ENCODE measurements at places on chromosomes 7 and 10.
A peak's percentile ranks its signal among the peaks of the same experiment; 100 is the strongest.

- no peak for DNase-seq
These were observed 13.5 kb downstream of the PTPN12 start for GRCh38 chr7:77550586-77550985.

- no peak for DNase-seq
These were observed 62.9 kb downstream of the ELMO1 start for GRCh38 chr7:37385787-37386186.

DNA sequence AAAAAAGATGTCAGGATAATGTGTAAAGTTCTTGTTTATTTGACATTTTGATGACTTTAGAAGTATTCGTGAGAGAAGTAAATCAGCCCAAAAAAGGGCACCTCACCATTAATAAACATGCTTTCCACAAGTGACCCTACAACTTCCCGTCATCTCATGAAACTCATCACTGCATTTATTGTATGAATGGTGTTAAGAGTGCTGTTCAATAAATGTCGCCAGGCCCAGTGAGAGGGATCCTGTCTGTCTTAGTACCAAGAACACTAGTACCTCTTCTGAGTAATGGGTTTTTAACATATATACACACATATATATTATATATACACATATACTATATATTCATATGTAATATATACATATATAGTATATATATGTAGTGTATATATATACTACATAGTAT, 61.9 kb downstream of the TMEM26 start:
- no peak for DNase-seq

DNA sequence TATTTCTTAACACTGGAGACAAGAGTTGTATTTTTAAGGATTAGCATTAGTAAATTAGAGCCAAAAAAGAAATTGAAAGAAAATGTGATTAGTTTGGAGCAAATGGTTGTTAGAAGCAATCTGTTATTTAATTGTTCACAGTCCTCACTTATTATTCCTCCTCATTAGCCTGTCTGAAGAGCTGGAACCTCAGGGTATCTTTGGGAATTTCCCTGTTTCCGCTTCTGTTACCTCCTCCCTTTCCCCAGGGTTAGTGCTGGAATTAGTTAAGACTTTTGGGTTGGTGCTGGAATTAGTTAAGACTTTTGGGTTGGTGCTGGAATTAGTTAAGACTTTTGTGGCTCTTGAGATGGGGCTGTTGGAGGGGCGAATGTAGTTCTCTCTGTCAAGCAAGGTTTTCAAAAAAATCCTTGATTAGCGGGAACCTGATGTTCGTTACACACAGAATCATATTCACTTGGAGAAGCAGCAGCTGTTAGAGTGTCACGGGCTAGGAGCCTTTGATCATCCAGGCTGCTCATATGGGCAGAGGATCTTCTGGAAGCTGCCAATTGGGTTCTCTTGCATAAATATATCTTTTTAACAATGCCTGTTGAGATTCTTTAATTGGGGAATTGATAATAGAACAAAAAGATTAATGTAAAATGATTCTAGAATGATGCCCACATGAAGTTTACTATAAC, 251.0 kb upstream of the NPSR1 start:
- DNase-seq, result no peak

- DNase-seq, result no peak
These were observed 191.0 kb upstream of the PLPP4 start for GRCh38 chr10:120266022-120266421.

GRCh38 chr7:36530456-36530855, 140.8 kb downstream of the ANLN start:
- no peak for DNase-seq

GRCh38 chr7:151088856-151089699, 2.8 kb downstream of the AGAP3 start:
- DNase-seq, result no peak

- peak; percentile 37 for DNase-seq
These were observed 40.0 kb upstream of the EIF4H start for GRCh38 chr7:74134117-74134620.

DNA sequence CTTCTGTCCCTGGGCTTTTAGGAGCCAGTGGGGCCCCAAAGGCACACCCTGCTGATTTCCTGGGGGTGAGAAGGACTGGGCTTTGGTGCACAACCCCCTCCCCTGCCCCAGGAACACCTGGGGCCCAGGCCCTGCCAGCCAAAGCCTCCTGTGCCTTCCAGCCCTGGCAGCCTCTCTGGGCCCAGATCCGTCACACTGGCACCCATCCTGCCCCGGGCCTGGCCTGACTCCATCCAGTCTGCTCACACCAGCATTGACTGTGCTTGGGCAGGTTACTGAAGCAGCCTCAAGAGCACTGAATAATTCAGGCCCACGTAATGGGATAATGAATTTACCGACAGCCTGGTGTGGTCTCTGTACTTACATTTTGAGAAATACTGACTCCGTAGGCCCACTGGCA, 12.0 kb upstream of the COMTD1 start:
- no peak for DNase-seq

DNA sequence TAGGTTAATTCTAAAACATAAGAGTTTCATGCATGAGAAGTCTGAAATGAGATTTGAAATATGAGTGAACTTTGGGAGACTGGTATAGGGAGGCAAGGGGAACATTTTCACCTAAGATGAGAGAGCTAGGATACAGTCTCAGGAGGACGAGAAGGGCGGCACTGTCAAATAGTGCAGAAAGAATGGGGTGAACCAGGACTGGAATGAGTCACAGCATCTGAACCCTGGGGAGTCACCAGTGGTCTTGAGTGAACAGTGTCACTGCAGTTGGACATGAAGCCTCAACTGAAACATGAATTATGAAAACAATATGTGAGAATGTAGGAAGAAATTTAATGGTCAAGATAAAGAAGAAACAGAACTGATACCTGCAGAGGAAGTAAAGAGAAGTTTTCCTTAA, 33.8 kb downstream of the GNG11 start:
- DNase-seq, result no peak

- no peak for DNase-seq
These were observed 141.1 kb downstream of the PKD1L1 start for GRCh38 chr7:47807126-47807525.

GRCh38 chr7:29290829-29291228, 96.3 kb downstream of the CHN2 start:
- DNase-seq, result no peak

GRCh38 chr10:52959810-52960209, 187.2 kb upstream of the MBL2 start:
- DNase-seq, result no peak

DNA sequence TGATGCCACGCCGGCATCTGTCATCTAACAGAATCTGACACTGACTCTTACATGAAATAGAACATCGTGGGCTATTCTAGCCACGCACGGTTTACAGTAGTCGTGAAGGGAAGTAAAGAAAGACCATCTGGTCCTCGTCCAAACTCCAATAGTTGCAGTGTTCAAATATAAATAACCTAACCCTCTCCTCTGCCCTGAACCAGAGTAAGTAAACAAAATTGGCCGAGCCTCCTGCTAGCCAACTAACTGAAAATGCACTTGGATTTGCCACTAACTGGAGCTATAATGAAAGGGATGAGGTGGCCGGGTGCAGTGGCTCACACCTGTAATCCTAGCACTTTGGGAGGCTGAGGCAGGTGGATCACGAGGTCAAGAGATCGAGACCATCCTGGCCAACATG, 29.5 kb upstream of the ZC3HAV1L start:
- no peak for DNase-seq

DNA sequence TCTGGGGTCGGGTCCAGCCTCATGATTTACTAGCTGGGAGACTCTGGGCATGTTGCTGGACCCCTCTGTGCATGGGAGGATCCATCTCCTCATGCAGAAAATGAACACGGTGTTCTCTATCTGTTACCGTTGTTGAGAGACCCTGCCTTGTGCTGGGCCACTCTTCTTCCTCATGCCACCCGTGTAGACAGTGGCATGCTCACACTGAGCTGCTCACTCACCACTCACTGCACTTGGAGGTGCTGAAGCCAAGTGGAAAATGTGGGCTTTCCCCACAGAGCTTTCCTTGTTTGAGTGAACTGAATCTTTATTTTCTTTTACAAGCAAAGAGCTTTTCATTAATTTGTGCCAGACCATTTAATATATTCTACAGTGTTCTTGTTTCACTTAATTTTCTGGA, 77.5 kb upstream of the GDF10 start:
- DNase-seq, result no peak

GRCh38 chr10:132335189-132336063, 3.4 kb downstream of the LRRC27 start:
- no peak for DNase-seq

GRCh38 chr7:16786257-16786656, 18.5 kb downstream of the AGR2 start:
- no peak for DNase-seq

DNA sequence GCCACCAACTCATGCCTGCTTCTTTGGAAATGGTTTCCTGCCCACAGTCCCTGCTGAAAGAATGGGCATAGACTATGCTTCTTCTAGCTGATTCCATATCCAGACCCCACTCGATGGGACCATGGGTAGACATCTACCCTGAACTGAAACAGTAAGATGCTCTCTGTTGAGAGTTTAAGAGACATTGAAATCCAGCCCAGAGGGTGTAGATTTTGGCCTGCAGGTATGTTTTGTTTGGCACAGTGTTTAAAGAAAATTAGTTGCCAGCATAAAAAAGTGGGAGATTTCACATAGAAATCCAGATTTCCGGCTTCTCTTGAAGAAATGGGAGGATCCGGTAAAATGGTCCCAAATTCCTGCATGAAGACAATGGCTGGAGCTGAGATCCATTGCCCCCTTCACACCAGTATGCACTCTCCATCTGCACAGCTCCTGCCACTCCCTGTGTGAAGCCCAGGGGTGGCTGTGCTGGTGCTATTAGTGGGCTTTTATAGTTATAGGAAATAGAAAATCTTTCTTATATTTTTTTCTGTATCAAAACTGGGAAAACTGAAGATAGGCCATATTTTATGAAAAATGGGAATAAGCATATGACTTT, 218.1 kb downstream of the PTEN start:
- no peak for DNase-seq

All from activated CD4-positive, alpha-beta T cell treated with anti-CD3 and anti-CD28 coated beads, Interleukin-2, Interleukin-4, amounts not matched to agents 100 ng/mL and 50 ng/mL, durations not matched to agents 16 hours and 8 hours (primary cell).